ENCODE measurements at places on chromosomes 16 and 17. TPM values are rescaled to one million over a fixed set of nuclear protein-coding genes. Genes with fewer than 3 reads are reported as not detected.

Gene KRTAP17-1
- polyA plus RNA-seq: not detected

Gene CHST5
- polyA plus RNA-seq: not detected

Gene ENPP7
- not detected for polyA plus RNA-seq

Gene FXR2
- polyA plus RNA-seq: 6.2 TPM

Gene TM4SF5
- polyA plus RNA-seq: not detected

Gene CMTM3
- polyA plus RNA-seq: 125 TPM

Gene KCNJ16
- polyA plus RNA-seq: not detected

DNA sequence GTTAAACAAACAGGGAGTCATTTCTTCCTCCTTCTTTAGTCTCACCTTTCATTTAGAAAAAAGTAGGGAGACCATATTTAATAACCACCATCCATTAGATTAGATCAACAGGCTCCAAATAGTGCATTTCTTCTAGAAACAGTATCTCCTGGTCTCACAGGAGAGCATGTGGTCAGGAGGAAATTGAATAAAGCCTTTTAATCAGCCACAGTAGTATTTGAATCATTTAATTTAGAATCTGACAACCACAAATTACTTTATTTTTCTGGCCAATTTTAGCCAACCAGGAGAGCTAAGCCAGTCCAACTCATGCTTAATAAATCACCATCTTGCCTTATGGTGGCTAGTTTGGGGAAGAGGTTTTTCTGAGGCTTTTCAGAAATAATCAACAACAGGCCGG, 26.3 kb upstream of the ZFP90 start:
- peaks cover 42% of the 10 kb centered on the region for H3K4me1 ChIP-seq
- DNase-seq: no peak
- H3K27ac ChIP-seq: no peak overlapping the region
- no peak overlapping the region for H3K4me3 ChIP-seq

GRCh38 chr17:79778504-79779083, 646 bp downstream of the CBX2 start:
- no peak for DNase-seq
- H3K27ac ChIP-seq: no peak overlapping the region
- H3K4me1 ChIP-seq: peaks cover 28% of the 10 kb centered on the region
- H3K27me3 ChIP-seq: peaks cover 76% of the 10 kb centered on the region
- no peaks in the 10 kb centered on the region for H3K36me3 ChIP-seq

DNA sequence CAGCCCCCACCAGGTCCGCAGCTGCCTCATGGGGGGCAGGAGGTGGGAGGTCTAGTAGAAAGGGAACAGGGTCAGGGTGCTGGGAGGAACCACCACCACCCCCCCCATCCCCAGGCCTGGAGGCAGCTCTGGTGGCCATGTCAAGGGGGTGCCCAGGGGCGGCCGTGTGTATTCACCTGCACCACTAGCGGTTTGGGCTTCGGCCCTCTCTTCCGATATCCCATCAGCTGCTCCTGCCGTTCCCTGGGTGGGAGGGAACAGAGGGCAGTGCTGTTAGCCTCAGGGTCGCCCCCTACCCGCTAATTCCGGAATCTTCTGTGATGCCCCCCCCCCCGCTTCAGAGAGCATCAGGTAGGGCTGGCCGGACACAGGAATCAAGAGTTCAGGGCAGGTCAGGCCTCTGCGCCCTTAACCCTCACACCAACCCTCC, 3.8 kb downstream of the CBX4 start:
- peaks cover 19% of the 10 kb centered on the region for H3K36me3 ChIP-seq
- H3K4me3 ChIP-seq: no peak overlapping the region
- DNase-seq: no peak
- peaks cover 86% of the 10 kb centered on the region for H3K4me1 ChIP-seq
- H3K27me3 ChIP-seq: peaks cover 5% of the 10 kb centered on the region

DNA sequence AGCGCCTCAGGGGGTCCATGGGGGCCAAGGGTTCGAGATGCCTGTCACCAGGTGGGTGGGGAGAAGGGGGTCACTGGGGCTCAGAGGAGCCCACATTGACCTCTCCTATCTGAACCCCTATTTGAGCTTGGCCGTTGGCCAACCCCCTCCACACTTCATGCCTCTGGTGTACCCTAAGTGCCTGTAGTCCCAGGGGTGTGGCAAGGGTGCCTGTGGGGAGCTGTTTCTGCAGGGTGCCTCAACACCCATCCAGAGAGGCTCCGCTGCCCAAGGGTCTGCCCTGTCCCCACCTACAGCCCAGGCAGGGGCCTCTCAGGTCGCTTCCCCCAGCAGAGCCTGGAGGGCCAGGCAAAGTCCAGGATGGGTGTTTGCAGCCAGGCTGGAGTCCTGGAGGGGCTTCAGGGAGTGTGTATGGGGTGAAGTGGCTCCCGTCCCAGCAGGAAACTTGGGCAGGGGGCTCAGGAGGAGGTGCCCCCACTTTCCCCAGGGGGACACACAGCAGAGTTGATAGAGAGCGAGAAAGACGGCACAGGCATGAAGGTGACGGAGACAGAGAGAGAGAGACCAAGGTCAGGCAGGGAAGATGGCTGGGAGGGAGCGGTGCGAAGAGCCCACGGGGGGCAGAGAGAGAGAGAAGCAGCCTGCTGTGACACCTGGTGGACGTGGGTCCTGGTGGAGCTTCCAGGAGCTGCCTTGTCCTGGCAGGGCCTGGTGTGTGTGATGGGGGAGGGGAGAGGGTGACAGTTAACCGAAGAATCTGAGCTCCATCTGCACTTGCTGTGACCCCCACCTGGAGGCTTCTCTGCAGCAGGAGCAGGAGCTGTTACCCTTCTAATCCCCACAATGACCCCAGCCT, at the start of gene SEPTIN12:
Gene SEPTIN12 (minus strand): TSS at position 719 of the 856 bp plus-strand sequence. CDS start 700 bp downstream, at position 19.
- peaks cover 2% of the 10 kb centered on the region for H3K4me1 ChIP-seq
- no peak within 1 kb of the TSS for H3K4me3 ChIP-seq
- no peaks in the 10 kb centered on the region for H3K36me3 ChIP-seq
- no peaks in the 10 kb centered on the region for H3K27me3 ChIP-seq
- no peak within 1 kb of the TSS for H3K27ac ChIP-seq

- H3K4me1 ChIP-seq: peaks cover 16% of the 10 kb centered on the region
- peaks cover 31% of the 10 kb centered on the region for H3K36me3 ChIP-seq
- DNase-seq: no peak
- H3K27me3 ChIP-seq: no peaks in the 10 kb centered on the region
- H3K4me3 ChIP-seq: no peak overlapping the region
Measured at GRCh38 chr16:15059324-15059723, 3.5 kb upstream of the NTAN1 start.

- H3K4me1 ChIP-seq: no peaks in the 10 kb centered on the region
- no peaks in the 10 kb centered on the region for H3K27me3 ChIP-seq
- peaks cover 36% of the 10 kb centered on the region for H3K36me3 ChIP-seq
- H3K27ac ChIP-seq: no peak overlapping the region
Measured at GRCh38 chr16:285146-286055, 2.4 kb downstream of the PDIA2 start.

DNA sequence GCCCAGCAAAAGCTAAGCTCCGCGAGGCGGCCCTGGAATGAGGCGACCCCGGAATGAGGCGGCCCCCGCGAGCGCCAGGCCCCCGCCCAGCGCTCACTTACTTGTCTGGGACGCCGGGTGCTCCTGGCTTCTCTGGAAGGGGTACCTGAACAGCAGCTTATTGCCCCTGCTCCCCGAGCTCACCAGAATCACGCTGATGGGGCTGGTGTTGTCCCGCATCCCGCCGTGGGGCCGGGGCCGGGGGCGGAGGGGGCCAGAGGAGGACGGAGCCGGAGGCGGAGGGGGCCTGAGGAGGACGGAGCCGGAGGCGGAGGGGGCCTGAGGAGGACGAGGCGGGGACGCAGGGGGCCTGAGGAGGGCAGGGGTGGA, 440 bp downstream of the NPRL3 start:
- H3K27ac ChIP-seq: peak overlapping the region; percentile 67
- peak overlapping the region; percentile 52 for H3K4me3 ChIP-seq
- no peaks in the 10 kb centered on the region for H3K36me3 ChIP-seq
- no peak for DNase-seq

DNA sequence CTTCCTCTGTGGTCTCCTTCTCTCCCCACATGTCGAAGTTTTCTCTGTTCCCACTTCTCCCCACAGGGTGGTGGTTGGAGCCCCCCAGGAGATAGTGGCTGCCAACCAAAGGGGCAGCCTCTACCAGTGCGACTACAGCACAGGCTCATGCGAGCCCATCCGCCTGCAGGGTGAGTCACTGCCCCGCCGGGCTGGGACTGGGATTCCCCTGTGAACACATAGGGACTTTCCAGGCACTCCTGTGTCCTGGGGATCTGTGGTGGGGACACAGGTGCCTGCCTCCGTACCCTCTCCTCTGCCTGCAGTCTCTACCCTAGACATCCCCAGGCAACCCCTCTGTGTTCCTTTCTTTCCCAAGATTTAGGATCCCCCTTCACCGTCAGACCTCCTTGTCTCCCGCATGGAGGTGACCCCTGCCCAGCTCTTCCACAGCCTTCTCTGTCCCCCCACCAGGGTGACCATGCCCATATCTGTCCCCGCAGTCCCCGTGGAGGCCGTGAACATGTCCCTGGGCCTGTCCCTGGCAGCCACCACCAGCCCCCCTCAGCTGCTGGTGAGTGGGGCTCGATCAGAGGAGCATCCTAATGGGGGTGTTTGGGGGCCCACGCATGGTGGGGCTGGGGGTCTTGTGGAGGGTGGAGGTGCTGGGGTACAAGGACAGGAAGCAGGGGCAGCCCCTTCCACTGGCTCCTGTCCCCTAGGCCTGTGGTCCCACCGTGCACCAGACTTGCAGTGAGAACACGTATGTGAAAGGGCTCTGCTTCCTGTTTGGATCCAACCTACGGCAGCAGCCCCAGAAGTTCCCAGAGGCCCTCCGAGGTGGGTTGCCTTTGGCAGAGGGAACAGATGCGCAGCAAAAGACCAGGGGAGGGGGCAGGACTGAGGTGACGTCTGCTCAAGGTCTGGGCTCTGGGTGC, 5.8 kb downstream of the ITGAM start:
- H3K27ac ChIP-seq: peak overlapping the region; percentile 75
- DNase-seq: peak; percentile 81
- no peak overlapping the region for H3K4me3 ChIP-seq
- H3K27me3 ChIP-seq: no peaks in the 10 kb centered on the region
- H3K4me1 ChIP-seq: peaks cover 49% of the 10 kb centered on the region

DNA sequence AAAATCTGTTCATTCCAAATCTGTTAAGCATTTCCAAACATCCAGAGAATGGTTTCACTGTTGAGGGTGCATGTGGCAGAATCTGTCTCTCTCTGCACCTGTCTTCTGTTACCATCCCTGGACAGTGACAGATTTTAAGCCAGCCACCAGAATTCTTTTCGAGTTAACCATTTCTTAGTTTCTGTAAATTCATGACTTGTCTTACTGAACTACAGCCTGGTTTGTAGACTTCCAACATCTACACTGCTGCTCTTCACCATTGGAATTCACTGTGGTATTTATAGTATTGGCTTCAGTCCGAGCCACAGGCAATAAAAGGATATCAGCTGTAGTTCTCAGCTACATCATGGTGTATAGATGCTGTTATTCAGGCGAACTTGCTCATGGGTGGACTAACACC, 47.6 kb downstream of the GOSR1 start:
- H3K4me3 ChIP-seq: no peak overlapping the region
- no peaks in the 10 kb centered on the region for H3K27me3 ChIP-seq
- no peak for DNase-seq
- H3K27ac ChIP-seq: no peak overlapping the region

DNA sequence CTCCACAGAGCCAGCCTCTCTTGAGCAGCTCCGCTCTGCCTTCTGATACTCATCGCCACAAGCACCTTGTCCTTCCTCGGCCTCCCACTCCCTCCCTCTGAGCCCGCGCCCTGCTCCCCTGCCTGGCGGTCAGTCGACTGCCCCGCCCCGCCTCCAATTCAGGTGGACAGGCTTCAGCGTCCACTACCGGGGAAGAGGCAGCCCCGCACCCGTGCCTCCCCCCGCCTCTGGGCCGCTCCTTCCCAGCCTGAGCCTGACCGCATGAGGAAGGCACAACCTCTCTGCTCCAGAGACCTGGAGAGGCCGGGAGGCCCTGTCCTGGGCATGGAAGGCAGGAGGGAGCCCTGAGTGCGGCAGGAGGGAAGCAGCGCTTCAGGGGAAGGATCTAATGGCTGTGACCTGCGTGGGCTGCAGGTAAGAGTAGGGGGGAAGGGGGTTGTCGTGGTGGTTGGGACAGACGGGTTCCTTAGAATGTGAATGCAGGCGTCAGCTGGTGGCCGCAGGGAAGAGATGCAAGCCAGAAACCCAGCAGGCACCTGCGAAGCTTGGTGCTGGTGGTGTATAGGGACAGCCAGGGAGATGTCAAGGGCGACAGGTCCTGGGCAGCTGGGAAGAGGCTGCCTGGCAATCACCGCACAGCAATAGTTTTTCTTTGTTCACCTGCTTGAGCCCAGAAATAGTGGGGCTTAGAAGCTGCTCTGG, 3.0 kb upstream of the SLC6A4 start:
- H3K4me1 ChIP-seq: peaks cover 22% of the 10 kb centered on the region
- no peaks in the 10 kb centered on the region for H3K36me3 ChIP-seq
- DNase-seq: no peak
- peaks cover 37% of the 10 kb centered on the region for H3K27me3 ChIP-seq
- H3K27ac ChIP-seq: no peak overlapping the region

- H3K36me3 ChIP-seq: no peaks in the 10 kb centered on the region
- peaks cover 20% of the 10 kb centered on the region for H3K4me1 ChIP-seq
- no peak for DNase-seq
- H3K27ac ChIP-seq: no peak overlapping the region
Measured at GRCh38 chr16:85286066-85286831, 174.0 kb upstream of the CIBAR2 start.

DNA sequence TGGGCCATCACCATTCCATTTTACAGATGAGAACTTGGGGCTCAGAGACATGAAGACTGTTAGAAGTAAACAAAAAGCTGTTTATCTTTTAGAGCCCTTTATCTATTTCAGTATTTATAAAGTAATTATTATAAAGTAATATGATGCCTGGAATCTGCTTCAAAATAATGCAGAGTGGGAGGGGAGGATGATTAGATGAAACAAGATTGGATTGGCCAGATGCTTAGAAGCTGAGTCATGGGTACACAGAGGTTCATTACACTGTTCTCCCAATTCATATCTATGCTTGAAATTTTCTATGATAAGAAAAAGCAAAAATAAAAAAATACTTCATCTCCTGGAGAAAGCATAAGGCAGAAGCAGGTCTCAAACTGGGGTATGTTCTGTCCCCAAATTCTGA, 29.4 kb downstream of the TOM1L2 start:
- no peak overlapping the region for H3K27ac ChIP-seq
- no peak for DNase-seq
- peaks cover 14% of the 10 kb centered on the region for H3K4me1 ChIP-seq
- no peaks in the 10 kb centered on the region for H3K27me3 ChIP-seq
- no peaks in the 10 kb centered on the region for H3K36me3 ChIP-seq
- no peak overlapping the region for H3K4me3 ChIP-seq

DNA sequence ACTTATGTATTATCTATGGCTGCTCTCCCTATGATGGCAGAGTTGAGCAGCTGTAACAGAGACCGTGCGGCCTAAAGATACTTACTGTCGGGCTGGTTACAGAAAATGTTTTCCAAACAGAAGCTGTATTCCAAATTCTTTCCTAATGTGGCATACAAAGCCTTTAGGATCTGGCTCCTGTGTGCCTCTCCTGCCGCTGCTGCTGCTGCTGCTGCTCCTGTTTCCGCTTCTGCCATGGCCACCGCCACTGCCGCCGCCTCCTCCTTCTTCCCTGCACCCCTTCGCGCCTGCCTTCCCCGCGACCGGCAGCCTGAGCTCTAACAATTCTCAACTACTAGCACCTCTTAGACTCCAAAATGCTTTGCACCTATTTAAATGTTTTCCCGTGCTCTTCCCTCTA, 263.9 kb upstream of the TBX2 start:
- H3K4me1 ChIP-seq: peaks cover 23% of the 10 kb centered on the region
- no peak overlapping the region for H3K27ac ChIP-seq
- H3K4me3 ChIP-seq: no peak overlapping the region
- no peak for DNase-seq

GRCh38 chr16:89009343-89010209, 32.6 kb upstream of the CBFA2T3 start:
- no peak overlapping the region for H3K4me3 ChIP-seq
- DNase-seq: peak; percentile 18
- H3K27ac ChIP-seq: no peak overlapping the region

- no peak overlapping the region for H3K4me3 ChIP-seq
- H3K27ac ChIP-seq: peak overlapping the region; percentile 51
- H3K4me1 ChIP-seq: peaks cover 41% of the 10 kb centered on the region
- no peaks in the 10 kb centered on the region for H3K36me3 ChIP-seq
- H3K27me3 ChIP-seq: no peaks in the 10 kb centered on the region
Measured at GRCh38 chr17:17044846-17045561, 2.7 kb downstream of the MPRIP start.
